ENCODE measurements at places on chromosomes 6 and 20.

- no peak for ATAC-seq
Measured at GRCh38 chr20:23203310-23203709, 117.2 kb upstream of the CD93 start.

DNA sequence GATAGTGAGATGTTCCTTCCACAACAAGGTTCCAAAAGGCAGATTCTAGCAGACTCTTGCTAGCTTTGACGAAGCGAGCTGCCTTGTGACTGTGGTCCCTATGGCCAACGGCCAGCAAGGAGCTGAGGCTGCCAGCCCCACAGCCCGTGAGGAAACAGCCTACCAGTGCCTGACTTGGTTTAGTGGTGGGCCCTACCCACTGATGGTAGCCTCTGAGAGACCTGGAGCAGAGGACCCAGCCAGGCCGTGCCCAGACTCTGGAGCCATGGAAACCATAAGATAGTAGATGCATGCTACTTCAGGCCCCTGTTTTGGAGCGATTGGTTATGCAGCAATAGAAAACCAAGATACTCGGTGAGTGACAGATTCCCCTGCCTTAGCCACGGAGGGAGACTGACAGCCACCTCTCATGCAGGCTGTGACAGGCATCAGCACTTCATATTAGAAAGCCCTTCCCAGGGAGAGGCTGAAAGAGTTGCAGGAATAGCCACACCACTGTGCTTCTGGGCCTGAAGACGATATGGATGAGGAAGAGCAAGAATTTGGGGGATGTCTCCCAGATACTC, 19.2 kb downstream of the PSMG4 start:
- no peak for ATAC-seq

DNA sequence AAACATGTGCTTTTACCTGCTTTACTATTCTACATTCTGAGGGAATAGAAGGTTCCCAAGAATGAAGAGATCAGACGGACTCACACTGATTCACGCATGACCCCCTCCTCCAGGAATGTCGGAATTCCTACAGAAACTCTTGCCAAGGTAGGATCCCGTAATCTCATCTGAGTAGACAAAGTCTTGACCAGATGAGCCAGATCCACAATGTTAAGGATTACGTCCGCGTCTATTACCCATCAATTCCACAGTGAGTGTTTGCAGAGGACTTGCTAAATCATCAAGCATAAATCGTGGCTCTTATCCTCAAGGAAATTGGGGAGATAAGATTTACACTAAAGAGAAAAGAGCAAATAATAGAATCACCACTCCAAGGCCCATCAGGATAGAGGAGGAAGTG, 245.9 kb upstream of the FOXQ1 start:
- ATAC-seq: no peak

- no peak for ATAC-seq
Measured at GRCh38 chr6:90596967-90597539, 10.2 kb upstream of the MAP3K7 start.

DNA sequence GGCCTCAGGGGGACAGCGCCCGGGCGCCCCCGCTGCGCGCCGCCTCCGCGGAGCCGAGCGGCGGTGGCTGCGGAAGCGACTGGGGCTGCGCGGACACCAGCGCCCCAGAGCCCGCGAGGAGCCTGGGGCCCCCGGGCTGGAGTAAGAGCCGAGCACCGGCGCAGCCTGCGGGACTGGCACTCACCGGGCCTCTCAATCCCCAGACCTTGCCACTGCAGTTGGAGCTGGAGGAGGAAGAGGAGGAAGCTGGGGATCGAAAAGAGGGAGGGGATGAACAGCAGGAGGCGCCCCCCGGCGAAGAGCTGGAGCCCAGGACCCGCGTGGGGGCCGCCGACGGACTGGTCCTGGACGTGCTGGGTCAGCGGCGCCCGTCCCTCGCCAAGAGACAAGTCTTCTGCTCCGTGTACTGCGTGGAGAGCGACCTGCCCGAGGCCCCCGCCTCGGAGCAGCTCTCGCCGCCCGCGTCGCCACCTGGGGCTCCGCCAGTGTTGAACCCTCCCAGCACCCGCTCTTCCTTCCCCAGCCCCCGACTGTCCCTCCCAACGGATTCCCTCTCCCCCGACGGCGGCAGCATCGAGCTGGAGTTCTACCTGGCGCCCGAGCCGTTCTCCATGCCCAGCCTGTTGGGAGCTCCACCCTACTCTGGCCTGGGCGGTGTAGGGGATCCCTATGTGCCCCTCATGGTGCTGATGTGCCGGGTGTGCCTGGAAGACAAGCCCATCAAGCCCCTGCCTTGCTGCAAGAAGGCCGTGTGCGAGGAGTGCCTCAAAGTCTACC, 590 bp downstream of the RNF217 start:
- ATAC-seq: peak; percentile 18

GRCh38 chr6:152463164-152463563, 174.0 kb downstream of the SYNE1 start:
- ATAC-seq: no peak

GRCh38 chr6:17493286-17493685, 99.9 kb downstream of the CAP2 start:
- ATAC-seq: no peak

- no peak for ATAC-seq
Measured at GRCh38 chr6:27806981-27807440, 105.2 kb downstream of the OR2B2 start.

- no peak for ATAC-seq
Measured at GRCh38 chr6:126372626-126373025, 32.7 kb downstream of the CENPW start.

- ATAC-seq: no peak
Measured at GRCh38 chr6:93307505-93308409, 111.6 kb downstream of the EPHA7 start.
